Fibroblast of pulmonary artery (primary cell): ENCODE measurements at places on chromosomes 4 and X.

- peak; percentile 59 for DNase-seq
These were observed 13.1 kb upstream of the SLC9B1 start for GRCh38 chr4:103032574-103032973.

- no peak for DNase-seq
These were observed 22.0 kb upstream of the ZCCHC4 start for GRCh38 chr4:25290490-25291067.

- DNase-seq: no peak
These were observed 291.0 kb downstream of the LDB2 start for GRCh38 chr4:16607241-16608066.

DNA sequence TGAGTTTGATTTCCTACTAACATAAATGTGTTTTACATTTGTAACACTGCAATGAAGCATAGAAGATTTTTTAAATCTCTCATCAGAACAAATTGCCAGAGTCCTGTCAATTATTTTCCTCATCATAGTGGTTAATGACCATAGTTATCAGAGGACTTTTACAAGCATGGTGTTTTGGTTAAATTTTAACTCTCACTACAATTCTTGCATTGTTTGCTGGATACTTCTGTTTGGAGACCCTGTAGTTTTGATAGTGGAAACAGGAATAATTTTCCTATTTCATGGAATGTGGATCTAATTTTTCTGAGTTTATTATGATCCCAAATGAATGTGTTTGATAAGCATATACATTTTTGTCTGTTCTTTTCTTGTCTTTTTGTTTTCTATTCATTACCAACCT is 16.8 kb downstream of the NIPAL1 start:
- no peak for DNase-seq

GRCh38 chr4:75016472-75016871 is 83.6 kb downstream of the PARM1 start:
- no peak for DNase-seq

GRCh38 chr4:80074651-80075050 is 1.6 kb upstream of the ANTXR2 start:
- no peak for DNase-seq

GRCh38 chrX:116379854-116380253 is 56.6 kb upstream of the SLC6A14 start:
- DNase-seq: peak; percentile 79

DNA sequence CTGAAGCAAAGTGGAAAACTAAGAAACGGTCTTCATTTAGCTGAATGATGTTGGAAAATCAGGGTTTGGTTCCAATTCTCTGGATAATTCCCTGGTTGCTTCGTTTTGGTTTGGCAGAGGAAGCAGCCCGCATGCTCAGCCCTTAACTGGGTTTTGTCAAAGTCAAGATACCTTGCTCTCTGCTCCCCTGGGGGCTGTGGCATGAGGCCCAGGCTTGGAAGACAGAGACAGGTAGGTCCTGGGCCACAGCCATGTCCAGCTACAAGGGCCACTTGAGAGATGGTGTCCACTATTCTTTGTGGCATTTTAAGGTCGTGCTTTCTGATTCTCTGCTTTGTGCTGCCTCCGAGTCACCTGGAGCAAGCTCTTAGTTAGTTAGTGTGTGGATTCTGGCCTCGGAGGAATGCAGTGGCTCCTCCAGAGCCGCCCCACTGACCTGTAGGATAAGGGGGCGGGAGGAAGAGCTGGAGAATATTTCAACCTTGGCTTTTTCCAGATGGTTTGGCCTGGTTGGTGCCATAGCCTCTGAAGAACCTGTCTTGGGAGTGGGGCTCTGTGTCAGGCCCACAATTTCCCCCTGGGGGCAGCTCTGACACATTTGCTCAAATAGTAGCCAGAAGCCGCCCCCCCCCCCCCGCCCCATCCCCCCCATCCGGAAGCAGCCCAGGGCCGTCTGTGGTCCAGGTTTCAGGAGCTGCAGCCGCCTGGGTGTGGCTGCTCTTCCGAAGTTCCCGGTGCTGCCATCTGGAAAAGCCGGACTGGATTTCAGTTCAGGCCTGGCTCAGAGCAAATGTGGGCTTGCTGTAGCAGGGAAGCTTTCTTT is 147.1 kb downstream of the NHS start:
- peak; percentile 26 for DNase-seq

DNA sequence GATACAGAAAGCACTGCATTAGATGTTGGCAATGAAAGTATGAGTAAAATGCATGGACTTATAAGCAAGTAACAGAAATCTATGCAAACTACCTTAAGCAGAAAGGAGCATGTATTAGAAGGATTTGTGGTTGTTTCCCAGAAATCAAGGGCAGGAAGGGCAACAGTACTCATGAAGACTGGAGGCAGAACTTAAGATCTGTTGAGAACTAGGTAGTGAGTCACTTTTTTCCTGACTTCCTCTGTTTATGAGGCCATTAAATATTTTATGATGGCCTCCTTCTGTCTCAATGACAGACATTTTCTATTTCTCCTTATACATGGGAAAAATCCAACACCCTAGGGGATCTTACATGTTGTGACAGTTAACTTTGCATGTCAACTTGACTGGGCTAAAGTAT is 398.2 kb downstream of the MID1IP1 start:
- no peak for DNase-seq

DNA sequence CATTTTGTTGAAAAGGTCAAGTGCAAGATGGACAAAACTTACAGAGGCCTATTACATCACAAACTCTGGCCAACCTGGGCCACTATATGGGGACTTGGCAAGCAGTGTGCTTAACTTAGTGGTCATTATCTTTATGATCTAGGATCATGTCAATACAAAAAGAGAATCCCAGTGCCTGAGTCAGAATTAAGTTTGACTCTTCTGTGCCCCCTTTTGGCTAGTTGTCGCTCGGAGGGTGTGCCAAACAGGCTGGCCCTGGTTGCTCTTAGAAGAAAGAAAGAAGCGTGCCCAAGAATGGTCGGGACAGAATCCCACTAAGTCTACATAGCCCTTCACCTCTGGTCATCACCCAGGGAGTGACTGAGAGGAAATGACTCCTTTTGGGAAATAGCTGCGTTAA is 100.1 kb downstream of the EIF4E start:
- no peak for DNase-seq

- no peak for DNase-seq
These were observed 119.1 kb downstream of the PCDH10 start for GRCh38 chr4:133268205-133268604.

DNA sequence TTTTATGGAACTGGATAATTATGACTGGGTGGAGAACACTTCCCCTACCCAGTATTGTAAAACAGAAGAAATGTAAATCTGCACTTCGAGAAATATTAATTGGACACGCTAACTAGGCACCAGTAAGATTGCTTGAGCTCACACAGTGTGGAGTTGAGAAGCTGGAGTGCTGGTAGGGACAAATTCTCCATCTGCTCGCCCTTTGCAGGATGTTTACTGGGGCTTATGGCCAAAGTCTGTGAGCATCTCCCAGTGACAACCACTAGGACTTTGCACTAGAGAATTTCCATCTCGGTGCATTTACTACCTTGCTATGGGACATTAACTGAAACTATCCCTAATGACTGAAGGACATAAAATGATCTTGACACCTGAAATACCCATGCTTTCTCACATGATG is 33.7 kb upstream of the GPR34 start:
- DNase-seq: no peak

GRCh38 chrX:133185938-133186337 is 32.2 kb downstream of the TFDP3 start:
- no peak for DNase-seq
